ENCODE measurements at places on chromosomes 6 and 20. TPM values are rescaled to one million over a fixed set of nuclear protein-coding genes. Genes with fewer than 3 reads are reported as not detected.

PRPH2 gene
- not detected for total RNA-seq

FNDC11 gene
- 0.26 TPM for total RNA-seq

DZANK1 gene
- 1.6 TPM for total RNA-seq

CRYBG1 gene
- 36.8 TPM for total RNA-seq

C6orf15 gene
- total RNA-seq, result not detected

CAGE1 gene
- 0.18 TPM for total RNA-seq

EDN3 gene
- total RNA-seq, result not detected

- peaks cover 99% of the 10 kb centered on the region for H3K36me3 ChIP-seq
- no peaks in the 10 kb centered on the region for H3K27me3 ChIP-seq
- peak overlapping the region; percentile 94 for H3K4me3 ChIP-seq
- H3K27ac ChIP-seq, result peak overlapping the region; percentile 74
- H3K4me1 ChIP-seq, result peaks cover 81% of the 10 kb centered on the region
These were observed 5.4 kb upstream of the ZNFX1 start for GRCh38 chr20:49283176-49283702.

DNA sequence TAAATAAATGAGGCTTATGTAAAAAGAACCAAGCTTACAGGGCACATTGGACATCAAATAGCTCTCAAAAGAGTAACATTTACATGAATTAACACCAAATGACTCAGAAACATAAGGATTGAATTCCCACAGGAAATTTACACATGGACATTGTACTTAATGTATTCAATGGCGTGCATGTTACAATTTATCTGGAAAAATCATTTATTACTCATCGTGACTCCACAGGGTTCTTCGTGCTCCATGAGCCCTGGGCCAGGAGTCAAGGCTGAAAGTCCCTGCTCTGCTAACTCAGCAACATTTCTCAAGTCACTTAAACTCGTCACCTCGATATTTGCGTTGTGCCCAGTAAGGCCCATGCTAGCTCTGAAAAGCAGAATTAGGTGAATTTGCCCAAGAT is 158.5 kb downstream of the PHACTR1 start:
- no peaks in the 10 kb centered on the region for H3K36me3 ChIP-seq
- H3K4me1 ChIP-seq, result no peaks in the 10 kb centered on the region
- no peak overlapping the region for H3K4me3 ChIP-seq
- H3K27ac ChIP-seq, result no peak overlapping the region

DNA sequence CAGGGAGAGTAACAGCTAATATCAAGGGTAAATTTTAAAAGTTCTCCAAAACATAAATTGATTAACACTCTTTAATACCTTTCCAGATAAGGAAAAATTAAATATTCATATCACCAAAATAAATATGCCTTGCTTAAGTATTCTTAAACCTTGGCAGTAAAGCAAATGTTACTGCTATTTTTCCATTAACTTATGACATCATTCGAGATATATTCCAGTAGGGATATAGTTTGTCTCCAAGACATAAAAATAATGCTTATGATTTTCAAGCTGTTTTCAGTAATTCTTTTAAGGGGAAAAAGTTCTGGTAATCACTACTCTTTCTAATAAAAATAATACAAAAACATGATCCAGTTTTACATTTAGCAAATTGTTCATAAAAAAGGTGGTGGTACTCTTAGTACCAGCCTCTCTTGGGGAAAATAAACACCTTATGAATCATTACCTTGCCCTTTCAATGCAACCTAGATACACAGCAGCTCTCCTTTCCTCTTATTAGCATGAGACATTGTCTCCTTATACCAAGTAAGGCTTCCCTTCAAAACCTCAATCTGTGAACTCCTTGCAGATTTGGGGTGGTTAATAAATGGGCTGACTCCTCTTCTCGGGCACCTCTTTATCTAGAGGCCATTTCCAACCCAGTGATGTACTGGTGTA is 31.5 kb upstream of the LTV1 start:
- peaks cover under 1% of the 10 kb centered on the region for H3K4me1 ChIP-seq
- H3K27ac ChIP-seq, result no peak overlapping the region
- DNase-seq, result no peak
- peaks cover 6% of the 10 kb centered on the region for H3K36me3 ChIP-seq
- H3K4me3 ChIP-seq, result no peak overlapping the region

DNA sequence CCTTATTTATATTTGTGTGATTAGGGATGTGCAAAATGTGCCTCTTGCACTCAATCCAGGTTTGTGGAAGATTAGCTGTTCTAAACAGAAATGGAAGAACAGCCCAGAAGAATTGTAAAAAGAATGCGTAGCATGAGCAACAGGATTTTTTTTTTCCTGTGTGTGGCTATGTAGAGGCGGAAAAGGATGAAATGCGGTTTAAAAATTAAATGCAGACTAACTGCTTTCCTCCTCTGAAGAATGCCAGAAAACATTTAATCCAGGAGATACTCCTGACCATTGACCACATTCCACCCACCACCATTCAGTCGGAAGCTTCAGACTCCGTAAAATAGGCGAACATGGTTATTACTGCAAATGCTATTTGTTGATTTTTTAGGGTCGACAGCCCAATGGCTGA is 83.4 kb downstream of the BMP6 start:
- no peak overlapping the region for H3K27ac ChIP-seq
- H3K27me3 ChIP-seq, result peaks cover 19% of the 10 kb centered on the region
- no peaks in the 10 kb centered on the region for H3K36me3 ChIP-seq
- no peak for DNase-seq
- H3K4me1 ChIP-seq, result no peaks in the 10 kb centered on the region
- no peak overlapping the region for H3K4me3 ChIP-seq

- peaks cover 52% of the 10 kb centered on the region for H3K4me1 ChIP-seq
- H3K27ac ChIP-seq, result peak overlapping the region; percentile 53
- H3K27me3 ChIP-seq, result no peaks in the 10 kb centered on the region
These were observed 2.1 kb upstream of the THEMIS start for GRCh38 chr6:127902933-127903332.

GRCh38 chr20:52291109-52291508 is 99.5 kb upstream of the ZFP64 start:
- no peak for DNase-seq
- no peaks in the 10 kb centered on the region for H3K36me3 ChIP-seq
- H3K27me3 ChIP-seq, result peaks cover 2% of the 10 kb centered on the region

DNA sequence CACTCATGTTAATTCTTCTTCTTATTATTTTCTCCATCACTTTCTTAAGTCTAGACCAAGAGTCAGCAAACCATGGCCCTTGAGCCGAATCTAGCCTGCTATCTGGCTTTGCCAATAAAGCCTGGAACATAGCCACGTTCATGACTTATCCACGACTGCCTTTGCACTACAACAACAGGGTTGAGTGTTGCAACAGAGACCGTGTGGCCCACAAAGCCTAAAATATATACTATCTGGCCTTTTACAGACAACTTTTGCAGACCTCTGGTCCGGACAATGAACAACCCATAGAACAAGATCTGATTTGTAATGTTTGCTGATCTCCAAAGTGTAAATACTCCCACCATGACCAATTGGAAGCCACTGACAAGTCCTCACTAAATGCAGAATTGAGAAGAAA is 140.5 kb upstream of the CDYL start:
- H3K4me3 ChIP-seq, result no peak overlapping the region
- peaks cover 2% of the 10 kb centered on the region for H3K27me3 ChIP-seq
- peaks cover 6% of the 10 kb centered on the region for H3K4me1 ChIP-seq
- no peak for DNase-seq

DNA sequence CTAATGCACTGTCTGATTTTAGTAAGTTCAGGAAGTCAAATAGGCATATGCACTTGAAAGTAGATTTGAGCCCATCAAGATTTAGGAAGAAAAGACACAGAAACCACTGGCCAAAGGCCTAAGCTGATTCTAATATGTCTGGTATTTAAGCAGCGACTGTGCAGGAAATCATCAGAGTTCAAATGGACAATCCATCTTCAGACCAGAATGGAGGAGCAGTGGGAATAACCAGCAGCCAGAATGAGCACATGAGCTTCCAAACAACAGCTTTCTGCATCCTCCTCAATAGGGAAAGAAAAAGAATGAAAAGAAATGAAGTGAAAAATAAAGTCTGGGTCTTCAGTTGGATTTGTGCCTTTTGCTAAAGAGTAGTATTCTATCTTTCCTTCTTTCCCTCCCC is 50.6 kb downstream of the SOD2 start:
- DNase-seq, result no peak
- H3K27ac ChIP-seq, result no peak overlapping the region
- H3K4me1 ChIP-seq, result peaks cover 1% of the 10 kb centered on the region
- H3K4me3 ChIP-seq, result no peak overlapping the region

DNA sequence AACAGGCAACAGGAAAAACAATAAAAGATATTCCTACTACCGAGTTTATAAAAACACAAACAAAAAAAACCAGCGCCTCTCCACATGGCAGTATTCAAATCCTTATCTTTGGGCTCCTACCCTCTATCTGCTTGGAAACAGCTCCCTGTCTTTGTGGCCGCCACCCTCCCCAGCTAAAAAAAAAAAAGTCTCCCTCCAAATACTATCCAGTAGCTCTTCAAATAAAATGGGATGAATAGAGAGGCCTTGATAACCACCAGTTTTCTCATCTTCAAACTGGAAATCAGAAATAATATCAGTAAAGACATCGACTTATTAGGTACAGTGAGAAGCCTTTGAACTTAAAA is 96.2 kb downstream of the PSMG4 start:
- no peak overlapping the region for H3K4me3 ChIP-seq
- no peak for DNase-seq
- H3K27ac ChIP-seq, result no peak overlapping the region
- H3K36me3 ChIP-seq, result no peaks in the 10 kb centered on the region

DNA sequence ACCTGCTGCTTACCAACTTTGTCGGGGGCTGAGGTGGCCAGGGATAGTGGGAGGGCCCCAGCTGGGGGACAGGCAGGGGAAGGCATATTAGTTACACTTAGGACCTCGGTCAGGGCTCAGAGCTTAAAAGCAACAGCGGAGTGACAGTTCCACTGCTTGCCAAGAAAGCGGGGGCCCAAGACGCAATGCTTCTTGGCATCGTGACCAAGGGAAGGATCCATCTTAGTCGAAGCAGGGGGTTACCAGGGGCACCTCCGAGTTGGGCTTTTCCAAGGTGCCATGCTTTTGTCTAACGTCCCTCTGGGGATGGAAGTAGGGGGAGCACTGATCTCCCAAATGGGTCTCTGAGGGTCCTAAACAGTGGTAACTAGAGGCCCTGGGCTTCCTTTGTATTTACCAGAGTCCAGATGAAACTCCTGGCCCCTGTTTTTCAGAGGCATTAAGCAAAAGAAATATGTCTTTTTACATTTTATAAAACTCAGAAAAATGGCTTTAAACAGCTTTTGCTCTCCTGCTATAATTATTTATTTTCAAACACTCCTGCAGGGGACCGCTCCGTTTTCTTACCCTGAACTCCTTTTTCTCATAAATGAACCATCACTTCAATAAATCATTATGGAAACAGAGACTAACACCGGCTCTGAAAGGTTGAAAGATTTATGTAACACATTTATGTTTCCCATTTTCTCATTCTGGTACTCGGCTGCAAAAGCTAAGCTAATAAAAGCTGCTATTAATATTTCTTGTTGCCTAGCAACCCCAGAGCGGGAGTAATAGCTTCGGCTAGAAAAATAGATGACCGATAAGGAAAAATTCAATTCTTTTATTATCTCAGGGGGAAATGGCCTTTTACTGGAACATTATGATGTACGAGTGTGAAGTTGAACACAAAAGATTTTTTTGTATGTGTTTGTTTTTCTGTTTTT is 100.4 kb downstream of the TOX2 start:
- H3K4me1 ChIP-seq, result peaks cover 47% of the 10 kb centered on the region
- no peak for DNase-seq
- H3K36me3 ChIP-seq, result peaks cover 2% of the 10 kb centered on the region
- H3K27me3 ChIP-seq, result peaks cover 49% of the 10 kb centered on the region
- H3K4me3 ChIP-seq, result no peak overlapping the region
- H3K27ac ChIP-seq, result no peak overlapping the region

- H3K27me3 ChIP-seq, result no peaks in the 10 kb centered on the region
- H3K36me3 ChIP-seq, result no peaks in the 10 kb centered on the region
- H3K4me3 ChIP-seq, result no peak overlapping the region
- no peak overlapping the region for H3K27ac ChIP-seq
These were observed 57.0 kb downstream of the FGD2 start for GRCh38 chr6:37062424-37062823.

DNA sequence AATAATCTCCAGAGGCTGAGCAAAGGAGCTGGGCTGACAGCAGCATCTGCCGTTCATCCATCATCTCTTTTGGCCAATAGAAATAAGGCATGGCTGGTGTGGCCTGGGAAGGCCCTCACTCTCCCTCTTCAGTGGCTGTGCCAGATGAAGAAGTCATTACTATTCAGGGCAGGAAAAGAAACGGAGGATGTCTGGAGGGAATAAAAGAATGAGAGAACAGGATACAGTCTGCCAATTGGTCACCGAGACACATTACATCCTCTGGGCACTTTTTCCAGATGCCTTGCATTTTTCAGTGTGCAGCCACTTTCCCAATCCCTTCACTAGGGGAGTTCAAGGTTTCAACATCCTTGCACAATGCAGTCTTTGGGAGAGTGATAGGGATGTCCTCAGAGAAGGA is 32.2 kb upstream of the VGLL2 start:
- H3K36me3 ChIP-seq, result no peaks in the 10 kb centered on the region
- H3K27ac ChIP-seq, result no peak overlapping the region
- no peak overlapping the region for H3K4me3 ChIP-seq
- H3K4me1 ChIP-seq, result peaks cover 2% of the 10 kb centered on the region
- H3K27me3 ChIP-seq, result no peaks in the 10 kb centered on the region

DNA sequence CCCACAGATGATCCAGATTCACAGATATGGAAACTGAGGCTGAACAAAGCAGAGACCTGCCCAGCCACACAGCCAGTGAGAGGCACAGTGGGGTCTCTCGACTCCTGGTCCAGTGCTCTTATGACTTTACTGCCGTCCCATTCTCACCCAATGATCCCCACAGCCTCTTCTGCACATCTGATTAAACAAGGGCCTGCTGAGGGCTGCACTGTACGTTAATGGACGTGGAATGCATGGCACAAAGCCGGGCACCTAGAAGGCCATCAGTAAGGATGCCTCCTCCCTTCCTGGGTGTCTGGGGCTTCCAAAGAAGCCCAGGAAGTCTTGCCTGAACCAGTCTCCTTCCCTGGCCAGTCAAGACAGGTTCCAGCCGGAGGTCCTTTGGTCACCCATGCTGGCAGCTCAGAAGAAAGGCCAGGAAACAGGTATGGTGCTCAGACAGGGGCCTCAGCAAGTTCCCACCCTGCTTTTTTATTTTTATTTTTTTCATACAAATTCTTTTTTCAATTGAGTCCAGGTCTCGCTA is 3.8 kb downstream of the TFEB start:
- H3K4me3 ChIP-seq, result no peak overlapping the region
- peaks cover 3% of the 10 kb centered on the region for H3K36me3 ChIP-seq
- DNase-seq, result no peak
- H3K4me1 ChIP-seq, result peaks cover 57% of the 10 kb centered on the region
- H3K27ac ChIP-seq, result no peak overlapping the region
- H3K27me3 ChIP-seq, result no peaks in the 10 kb centered on the region

- DNase-seq, result no peak
- peaks cover 3% of the 10 kb centered on the region for H3K27me3 ChIP-seq
- H3K36me3 ChIP-seq, result no peaks in the 10 kb centered on the region
- H3K27ac ChIP-seq, result no peak overlapping the region
- no peak overlapping the region for H3K4me3 ChIP-seq
These were observed 10.2 kb downstream of the SULF2 start for GRCh38 chr20:47775039-47775438.

DNA sequence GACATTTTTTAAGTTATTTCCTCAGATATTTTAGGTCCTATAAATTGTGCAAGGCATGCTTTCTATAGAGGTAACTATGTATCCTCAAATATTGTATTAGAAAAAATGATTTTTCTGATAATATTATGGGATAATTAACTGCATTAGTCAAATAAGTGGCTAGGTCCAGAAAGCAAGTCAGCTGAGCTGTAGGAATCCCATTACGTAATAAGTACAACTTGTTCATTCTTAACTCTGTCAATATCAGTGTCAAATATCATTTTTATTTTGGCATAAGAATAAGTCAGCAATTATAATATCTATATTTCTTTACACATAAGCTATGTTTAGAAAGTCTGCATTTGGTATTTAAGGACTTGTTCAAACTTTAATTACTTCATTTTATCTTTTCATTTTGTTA is 830.9 kb upstream of the GJE1 start:
- no peaks in the 10 kb centered on the region for H3K36me3 ChIP-seq
- no peaks in the 10 kb centered on the region for H3K4me1 ChIP-seq
- no peak overlapping the region for H3K4me3 ChIP-seq
- no peak overlapping the region for H3K27ac ChIP-seq
- no peak for DNase-seq
